ENCODE measurements at places on chromosomes 16 and 17.

DNA sequence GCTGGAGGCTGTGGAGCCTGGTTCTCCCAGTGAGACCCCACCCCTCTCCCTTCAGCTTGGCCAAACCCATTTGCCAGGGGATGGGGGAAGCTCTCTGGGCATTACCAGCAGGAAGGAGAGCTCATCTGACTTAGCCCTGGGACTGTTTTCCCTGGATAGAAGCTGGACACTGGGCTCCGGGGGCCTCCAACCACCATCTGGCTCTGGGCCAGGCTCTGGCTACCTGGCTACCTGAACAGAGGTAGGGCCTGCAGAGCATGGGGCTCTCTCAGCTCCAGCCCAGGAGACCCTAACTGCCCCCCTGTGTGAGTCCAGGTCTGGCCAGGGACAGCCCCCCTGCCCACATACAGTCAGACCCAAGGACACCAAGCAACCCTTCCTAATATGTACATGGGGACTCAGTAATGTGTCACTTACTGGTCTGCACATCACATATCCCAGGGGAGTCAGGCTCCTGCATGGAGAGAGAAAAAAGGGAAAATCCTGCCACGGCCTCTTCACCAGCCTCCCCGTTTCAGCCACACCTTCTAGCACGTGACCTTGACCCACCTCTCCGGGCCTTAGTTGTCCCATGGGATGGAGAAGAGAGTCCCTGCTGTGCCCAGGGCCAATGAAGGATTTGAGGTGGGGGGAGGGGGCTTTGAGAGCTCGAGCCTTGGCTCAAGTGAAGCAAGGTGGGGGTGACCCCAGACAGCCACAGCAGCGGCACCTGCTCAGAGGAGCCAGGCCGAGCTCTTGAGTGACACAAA, 13.8 kb downstream of the CNGB1 start:
- DNase-seq: no peak

- DNase-seq: no peak
Observed at GRCh38 chr17:71283486-71283885, 837.3 kb upstream of the SOX9 start.

DNA sequence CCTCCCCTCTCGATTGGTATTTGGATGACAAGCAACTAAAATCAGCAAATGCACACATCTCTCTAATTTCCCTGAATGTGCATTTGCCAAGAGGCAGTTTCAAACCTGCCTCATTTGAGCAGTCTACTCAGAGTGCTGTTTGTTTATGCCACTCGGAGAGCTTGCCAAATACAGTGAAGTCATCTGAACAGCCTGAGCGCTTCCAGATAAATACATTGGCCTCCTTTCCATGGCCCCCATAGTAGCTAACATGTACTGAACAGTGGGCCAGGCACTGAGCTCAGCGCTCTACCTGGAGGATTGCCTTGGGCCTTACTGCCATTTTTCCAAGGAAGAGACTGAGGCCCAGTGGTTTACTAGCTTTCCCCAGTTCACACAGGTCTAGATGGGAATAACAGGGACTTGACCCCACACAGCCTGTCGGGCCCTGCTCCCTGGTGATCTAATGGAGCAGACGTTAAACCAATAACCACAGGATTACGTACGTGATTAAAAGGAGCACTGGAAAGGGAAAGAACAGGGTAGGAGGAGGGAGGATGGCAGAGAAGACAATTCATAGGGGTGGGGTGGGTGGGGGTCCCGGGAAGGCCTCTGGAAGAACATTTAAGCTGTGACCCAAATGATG, 18.7 kb upstream of the ANKRD40CL start:
- DNase-seq: no peak

DNA sequence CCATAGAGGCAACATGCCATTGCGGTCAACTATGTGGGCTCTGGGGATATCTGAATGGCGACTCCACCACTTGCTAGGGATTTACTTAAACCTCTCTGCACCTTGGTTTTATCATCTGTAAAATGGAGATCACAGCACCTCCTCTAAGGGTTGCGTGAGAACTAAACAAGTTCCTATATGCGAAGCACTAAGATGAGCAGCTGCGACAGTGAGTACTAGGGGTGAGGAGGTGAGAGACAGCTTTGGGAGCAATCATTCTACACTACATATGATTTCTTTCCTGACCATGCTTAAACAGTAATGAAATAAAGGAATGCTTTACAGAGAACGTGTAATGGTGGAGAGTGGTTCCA, 61.4 kb downstream of the CREBBP start:
- no peak for DNase-seq

- DNase-seq: no peak
Observed at GRCh38 chr17:27780092-27780827, 20.1 kb downstream of the NOS2 start.

DNA sequence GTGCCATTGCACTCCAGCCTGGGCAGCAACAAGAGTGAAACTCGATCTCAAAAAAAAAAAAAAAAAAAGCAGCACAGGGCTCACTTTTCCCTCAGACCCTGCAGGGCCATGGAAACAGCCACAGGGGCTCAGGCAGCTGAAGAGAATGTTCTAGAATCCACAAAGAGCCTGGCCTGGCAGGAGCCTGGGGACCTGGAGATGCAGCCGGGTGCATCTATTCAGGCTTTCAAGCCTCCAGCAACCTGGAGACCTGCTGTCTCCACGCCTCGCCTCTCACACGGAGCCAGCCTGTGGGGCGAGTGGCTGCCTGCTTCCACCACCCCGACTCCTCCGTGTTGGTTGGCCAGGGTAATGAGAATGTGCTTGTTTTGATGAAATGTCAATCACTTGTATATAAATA, 44.0 kb upstream of the MEAK7 start:
- peak; percentile 63 for DNase-seq

- no peak for DNase-seq
Observed at GRCh38 chr17:39198186-39198566, 707 bp upstream of the CACNB1 start.

GRCh38 chr16:22191532-22192260, 14.4 kb upstream of the EEF2K start:
- peak; percentile 44 for DNase-seq

GRCh38 chr17:8074554-8074953, 13.0 kb downstream of the ALOX12B start:
- no peak for DNase-seq

- DNase-seq: no peak
Observed at GRCh38 chr16:82533189-82533588, 93.6 kb upstream of the CDH13 start.

- no peak for DNase-seq
Observed at GRCh38 chr16:17083628-17084027, 387.1 kb downstream of the XYLT1 start.

DNA sequence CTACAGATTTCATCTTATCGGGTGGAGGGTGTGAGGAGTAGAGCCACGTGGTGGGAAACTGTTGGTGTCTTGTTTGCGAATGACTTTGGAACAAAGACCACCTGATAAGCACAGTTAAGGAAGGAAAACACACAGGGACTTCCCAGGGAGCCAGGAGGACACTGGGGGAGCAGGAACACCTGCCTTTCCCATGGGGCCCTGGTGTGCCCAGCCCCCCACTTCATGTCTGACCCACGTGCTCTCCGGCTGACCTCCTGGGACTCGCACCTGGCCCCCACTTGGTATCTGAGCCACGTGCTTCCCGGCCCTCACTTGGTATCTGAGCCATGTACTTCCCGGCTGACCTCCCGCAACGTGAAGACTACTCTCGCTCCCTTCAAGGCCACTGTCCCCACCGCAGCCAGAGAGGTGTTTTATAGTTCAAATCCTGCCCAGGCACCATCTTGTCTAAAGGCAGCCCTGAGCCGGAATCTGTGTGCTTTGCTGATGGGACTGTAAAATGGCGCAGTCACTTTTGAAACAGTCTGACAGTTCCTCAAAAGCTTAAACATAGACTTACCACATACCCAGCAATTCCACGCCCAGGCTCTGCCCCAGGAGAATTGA, 5.4 kb upstream of the CSNK1D start:
- DNase-seq: no peak

GRCh38 chr17:5545051-5545987, 39.0 kb downstream of the NLRP1 start:
- DNase-seq: no peak

DNA sequence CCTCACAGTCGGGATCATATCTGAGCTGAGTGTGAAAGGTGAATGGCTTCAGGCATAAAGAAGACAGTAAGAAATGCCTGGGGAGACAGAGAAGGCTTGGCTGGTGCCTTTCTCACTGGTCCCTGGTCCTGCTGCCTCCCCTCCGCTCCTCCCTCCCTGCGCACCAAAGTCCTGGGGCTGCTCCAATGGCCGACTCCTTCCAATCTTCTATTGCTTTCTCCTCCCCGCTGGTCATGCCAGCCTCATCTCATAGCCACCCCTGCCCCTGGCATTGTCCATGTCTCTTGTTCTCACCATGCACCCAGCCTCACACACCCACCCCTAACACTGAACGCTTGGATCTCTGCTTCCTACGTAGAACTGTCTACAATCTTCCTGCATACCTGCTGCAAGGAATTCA, 18.0 kb downstream of the TLE7 start:
- no peak for DNase-seq

DNA sequence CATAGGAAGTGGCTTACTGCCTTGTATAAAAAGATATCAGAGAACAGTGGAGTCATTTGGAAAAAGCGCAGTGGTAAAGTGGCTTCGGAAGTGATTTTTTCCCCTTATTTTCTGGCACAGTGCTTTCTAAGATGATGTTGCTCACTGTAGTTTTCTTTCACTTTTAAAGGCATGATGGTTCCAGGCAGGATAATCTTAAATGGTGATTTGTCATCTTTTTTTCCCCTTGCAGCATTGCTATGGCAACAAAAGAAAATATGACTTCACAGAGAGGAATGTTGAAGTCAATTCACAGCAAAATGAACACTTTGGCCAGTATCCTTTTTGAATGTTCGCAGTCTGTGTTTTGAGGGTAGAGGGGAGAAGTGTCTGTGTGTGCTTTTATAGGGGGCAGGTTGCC, 42.5 kb downstream of the GOSR1 start:
- DNase-seq: no peak

- no peak for DNase-seq
Observed at GRCh38 chr16:57866529-57866918, 64.2 kb upstream of the KIFC3 start.

DNA sequence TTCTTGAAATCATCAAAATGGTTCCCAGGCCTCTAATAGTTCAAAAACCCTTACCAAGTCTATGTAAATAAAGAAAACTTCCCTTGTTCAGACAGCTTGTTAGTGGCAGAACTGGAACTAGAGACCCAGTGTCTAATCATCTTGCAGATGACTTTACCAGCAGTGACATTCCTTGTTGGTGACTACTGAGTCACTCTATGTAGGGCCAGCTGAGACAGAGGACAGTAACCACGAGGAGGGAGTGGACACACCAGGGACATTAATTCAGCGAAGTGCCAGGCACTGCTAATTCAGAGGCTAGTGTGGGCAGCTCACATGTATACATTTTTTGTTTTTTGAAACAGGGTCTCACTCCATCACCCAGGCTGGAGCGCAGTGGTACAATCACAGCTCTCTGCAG, 6.1 kb upstream of the HEATR3 start:
- no peak for DNase-seq

DNA sequence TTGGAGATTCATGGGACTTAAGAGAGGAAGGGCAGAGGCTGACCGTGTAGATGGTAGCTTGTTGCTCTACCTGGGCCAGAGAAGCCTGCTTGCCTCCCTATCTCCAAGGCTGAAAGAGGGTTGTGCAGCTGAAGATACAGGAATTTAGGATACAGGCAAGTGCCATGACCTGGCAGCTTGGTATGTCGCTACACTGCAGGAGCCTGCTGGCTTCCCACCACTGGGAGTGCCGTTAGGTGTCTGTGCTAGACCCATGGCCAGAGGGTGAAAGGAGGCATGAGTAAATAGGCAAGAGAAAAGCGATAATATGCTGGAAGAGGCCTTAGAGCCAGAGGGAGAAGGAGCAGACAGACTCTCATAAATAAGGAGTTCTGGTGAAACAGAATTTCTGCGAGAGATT, 10.6 kb downstream of the NAA60 start:
- no peak for DNase-seq

- peak; percentile 82 for DNase-seq
Observed at GRCh38 chr16:57899771-57900661, 70.9 kb downstream of the CNGB1 start.

GRCh38 chr17:51734462-51734861, 424.1 kb downstream of the CA10 start:
- DNase-seq: no peak

GRCh38 chr16:1102921-1103635, 7.0 kb upstream of the C1QTNF8 start:
- peak; percentile 86 for DNase-seq

DNA sequence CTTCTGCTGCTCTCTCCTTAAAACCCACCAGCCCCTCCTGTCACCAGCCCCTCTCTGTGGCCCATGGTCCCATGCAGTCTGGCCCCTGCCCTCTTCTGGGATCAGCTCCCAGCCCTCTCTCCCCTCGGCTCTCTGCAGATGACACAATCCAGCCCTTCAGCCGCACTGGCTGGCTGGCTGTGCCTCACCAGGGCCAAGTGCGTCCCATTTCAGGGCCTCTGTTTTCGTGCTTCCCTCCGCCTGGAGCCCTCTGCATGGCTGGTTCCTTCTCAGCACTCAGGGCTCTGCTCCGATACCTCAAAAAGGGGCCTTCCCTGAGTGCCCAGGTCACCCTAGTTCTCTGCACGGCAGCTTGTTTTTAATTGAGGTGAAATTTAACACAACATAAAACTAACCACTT, 124.3 kb downstream of the SOCS1 start:
- no peak for DNase-seq

GRCh38 chr17:13490427-13490826, 111.3 kb downstream of the HS3ST3A1 start:
- no peak for DNase-seq

- DNase-seq: no peak
Observed at GRCh38 chr17:6110592-6110991, 40.4 kb downstream of the WSCD1 start.

GRCh38 chr17:2794111-2794803, 2.0 kb upstream of the RAP1GAP2 start:
- no peak for DNase-seq

DNA sequence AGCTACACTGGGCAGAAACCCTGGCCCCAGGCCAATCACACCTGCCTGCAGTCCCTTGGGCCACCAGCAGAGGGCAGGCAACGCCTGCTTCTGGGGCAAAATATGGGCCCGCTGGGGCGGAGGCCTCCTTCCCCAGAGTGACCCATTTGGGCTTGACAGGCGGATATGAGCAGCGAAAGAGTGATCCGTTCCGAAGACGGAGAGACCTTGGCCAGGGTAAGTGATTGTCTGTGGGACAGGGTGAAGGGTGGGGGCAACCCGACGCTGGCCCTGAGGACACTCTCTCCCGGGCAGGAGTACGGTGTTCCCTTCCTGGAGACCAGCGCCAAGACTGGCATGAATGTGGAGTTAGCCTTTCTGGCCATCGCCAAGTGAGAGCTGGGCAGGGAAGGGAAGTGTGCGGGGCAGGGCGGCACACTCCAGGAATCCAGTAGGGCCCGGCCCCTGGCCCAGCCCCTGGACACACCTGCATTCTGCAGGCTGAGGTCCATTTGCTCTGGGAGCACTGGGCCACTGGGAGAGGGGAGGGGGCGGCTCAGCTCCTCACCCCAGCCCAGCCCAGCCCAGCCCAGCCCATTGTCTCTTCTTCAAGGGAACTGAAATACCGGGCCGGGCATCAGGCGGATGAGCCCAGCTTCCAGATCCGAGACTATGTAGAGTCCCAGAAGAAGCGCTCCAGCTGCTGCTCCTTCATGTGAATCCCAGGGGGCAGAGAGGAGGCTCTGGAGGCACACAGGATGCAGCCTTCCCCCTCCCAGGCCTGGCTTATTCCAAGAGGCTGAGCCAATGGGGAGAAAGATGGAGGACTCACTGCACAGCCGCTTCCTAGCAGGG, 3.5 kb upstream of the NHERF1 start:
- DNase-seq: peak; percentile 94

- DNase-seq: no peak
Observed at GRCh38 chr17:16463358-16464302, 28.4 kb downstream of the LRRC75A start.

All from activated T-cell treated with anti-CD3 and anti-CD28 coated beads, Interleukin-2, amount 50 U/mL, for 24 hours (primary cell).